ENCODE measurements at places on chromosomes 16 and 17. TPM values are rescaled to one million over a fixed set of nuclear protein-coding genes. Genes with fewer than 3 reads are reported as not detected.

Gene FOXK2
- total RNA-seq: 56.4 TPM

- no peak for DNase-seq
- H3K36me3 ChIP-seq: no peaks in the 10 kb centered on the region
These were observed 2.6 kb downstream of the CACNA1H start for GRCh38 chr16:1155353-1156054.

GRCh38 chr17:80365983-80366382 is 49.0 kb upstream of the ENDOV start:
- DNase-seq: no peak
- H3K4me3 ChIP-seq: no peak overlapping the region
- peaks cover 92% of the 10 kb centered on the region for H3K36me3 ChIP-seq

- no peak overlapping the region for H3K4me3 ChIP-seq
- H3K27me3 ChIP-seq: peaks cover 7% of the 10 kb centered on the region
- H3K27ac ChIP-seq: no peak overlapping the region
- no peak for DNase-seq
- no peaks in the 10 kb centered on the region for H3K36me3 ChIP-seq
These were observed 2.4 kb upstream of the KRTAP4-12 start for GRCh38 chr17:41126412-41126811.

Gene ENO3
- total RNA-seq: 26.3 TPM

DNA sequence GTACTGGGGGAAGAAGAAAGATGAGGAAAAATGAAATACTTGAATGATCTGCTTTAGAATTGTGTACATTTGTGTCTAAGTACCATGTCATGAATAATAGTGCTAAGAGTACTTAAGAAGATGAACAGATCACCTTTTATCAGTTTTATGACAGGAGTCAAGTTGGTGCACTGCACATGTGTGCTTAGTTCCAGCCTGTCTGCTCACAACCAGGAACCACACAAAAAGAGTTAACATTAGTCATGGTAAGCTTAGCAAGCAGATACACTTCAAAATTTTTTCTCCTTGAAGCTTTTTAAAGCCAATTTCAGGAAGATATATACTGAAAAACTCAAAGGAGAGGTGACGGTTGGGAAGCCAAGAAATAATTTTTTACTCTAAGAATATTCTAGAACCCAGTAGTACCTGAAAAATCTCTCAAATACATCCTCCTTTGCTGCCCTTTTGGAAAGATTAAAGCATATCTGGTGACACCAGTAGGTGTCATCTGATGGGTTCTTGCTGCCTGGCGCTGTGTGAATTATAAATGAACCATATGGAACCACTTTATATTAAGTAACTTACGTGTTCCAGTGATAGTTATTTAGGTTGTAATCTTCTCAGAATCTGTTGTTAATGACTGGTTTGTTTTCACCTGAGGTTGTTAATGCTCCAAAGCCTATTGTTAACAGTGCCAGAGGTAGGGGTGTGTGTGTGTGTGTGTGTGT is 93.4 kb downstream of the MSI2 start:
- H3K36me3 ChIP-seq: peaks cover 39% of the 10 kb centered on the region
- no peaks in the 10 kb centered on the region for H3K27me3 ChIP-seq
- H3K27ac ChIP-seq: no peak overlapping the region
- H3K4me1 ChIP-seq: peaks cover 15% of the 10 kb centered on the region
- no peak overlapping the region for H3K4me3 ChIP-seq
- no peak for DNase-seq

Gene EME1
- 3.1 TPM for total RNA-seq

DNA sequence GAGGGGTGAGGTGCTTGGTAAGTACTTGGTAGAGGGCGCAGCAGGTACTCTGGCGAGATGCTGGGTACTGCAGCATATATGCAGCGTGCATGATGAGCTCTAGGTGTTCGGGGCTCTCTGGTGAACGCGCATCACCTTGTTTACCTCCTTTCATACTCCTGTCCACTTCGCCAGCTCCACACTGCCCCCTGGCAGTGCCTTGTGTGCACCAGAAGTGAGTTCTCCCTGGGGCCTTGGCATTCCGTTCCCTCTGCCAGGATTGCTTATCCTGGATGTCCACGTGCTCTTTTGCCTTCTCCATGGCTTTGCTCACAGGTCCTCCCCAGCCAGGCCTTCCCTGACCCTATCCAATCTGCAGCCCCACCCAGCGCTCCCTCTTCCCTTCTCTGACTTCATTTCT is 154.2 kb downstream of the MRM1 start:
- no peak overlapping the region for H3K4me3 ChIP-seq
- H3K27ac ChIP-seq: no peak overlapping the region
- peaks cover 15% of the 10 kb centered on the region for H3K27me3 ChIP-seq
- DNase-seq: no peak
